CD8-positive, alpha-beta T cell (primary cell): ENCODE measurements at places on chromosomes 11 and 22.

DNA sequence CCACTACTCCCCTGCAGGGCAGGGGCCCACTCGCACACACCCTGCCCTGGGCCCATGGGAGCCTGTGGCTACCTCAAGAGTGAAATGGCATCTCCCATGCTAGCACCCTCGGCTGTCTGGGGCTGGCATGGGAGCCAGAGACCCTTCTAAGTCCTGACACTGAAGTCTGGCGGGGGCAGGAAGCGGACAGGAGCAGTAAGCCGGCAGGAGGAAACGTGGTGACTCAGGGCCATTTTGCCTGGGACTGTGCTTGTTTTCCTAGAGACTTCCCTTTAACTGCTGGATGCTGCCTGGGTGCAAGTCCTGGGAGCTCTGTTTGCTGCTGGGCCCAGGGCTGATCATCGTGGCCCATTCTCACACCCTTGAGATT is 16.8 kb downstream of the RELT start:
- DNase-seq: no peak

DNA sequence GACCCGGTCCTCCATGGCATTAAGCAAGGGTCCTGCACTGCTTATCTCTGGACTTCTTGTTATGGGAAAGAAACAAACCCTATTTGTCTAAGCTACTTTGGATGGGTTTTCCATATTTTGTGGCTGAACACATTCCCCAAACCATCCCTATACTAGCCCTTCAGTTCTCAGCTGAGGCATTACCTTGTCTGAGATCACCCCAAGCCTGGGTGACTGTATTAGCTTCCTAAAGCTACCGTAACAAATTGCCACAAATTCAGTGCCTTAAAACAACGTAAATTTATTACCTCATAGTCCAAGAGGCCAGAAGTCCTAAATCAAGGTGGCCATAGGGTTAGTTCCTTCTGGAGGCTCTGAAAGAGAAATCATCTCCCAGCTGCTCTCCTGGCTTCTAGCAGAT is 43.1 kb upstream of the CEP295 start:
- DNase-seq: no peak

- DNase-seq: no peak
Observed at GRCh38 chr11:116906479-116906878, 69.1 kb upstream of the APOA1 start.

GRCh38 chr11:44878711-44879110 is 72.0 kb downstream of the TP53I11 start:
- no peak for DNase-seq

GRCh38 chr11:64533501-64533900 is 57.5 kb upstream of the SLC22A12 start:
- no peak for DNase-seq

- no peak for DNase-seq
Observed at GRCh38 chr22:49983148-49984042, 22.8 kb downstream of the PIM3 start.

GRCh38 chr11:78791254-78791653 is 216.6 kb upstream of the NARS2 start:
- DNase-seq: no peak

DNA sequence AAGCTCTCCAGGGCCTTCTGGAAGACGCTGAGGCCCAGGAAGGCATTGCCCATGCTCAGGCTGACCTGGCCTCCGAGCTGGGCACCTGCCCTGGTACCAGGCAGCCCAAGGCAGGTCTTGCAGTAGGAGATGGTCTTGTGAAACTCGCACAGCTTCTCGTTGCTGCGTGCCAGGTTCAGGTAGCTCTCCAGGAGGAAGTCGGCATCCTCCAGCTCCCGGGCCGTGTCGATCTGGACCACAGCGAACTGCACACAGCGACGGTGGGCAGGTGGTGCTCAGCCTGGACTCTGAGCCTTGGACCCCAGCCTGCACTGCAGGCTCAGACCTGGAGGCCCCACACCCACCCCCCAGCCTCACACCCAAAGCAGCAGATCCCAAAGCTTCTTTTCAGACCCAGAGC is 1.0 kb downstream of the RAPSN start:
- DNase-seq: no peak
